ENCODE measurements at places on chromosomes 16 and 17.

DNA sequence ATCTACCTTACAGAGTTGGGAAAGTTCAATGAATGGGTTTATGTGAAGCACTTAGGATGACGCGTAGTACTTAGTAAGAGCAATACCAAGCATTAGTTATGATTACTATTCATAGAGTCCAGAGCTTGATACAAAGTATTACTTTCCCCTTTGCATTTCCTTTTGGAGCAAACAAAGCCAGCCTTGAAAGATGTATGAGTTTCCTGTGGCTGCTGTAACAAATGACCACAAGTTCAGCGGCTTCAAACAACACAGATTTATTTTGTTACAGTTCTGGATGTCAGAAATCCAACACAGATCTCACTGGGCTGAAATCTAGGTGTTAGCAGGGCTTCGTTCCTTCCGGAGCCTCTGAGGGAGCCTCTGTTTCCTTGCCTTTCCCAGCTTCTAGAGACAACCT is 8.6 kb upstream of the MLYCD start:
- DNase-seq = no peak

GRCh38 chr16:81539009-81539758 is 94.6 kb downstream of the CMIP start:
- no peak for DNase-seq

DNA sequence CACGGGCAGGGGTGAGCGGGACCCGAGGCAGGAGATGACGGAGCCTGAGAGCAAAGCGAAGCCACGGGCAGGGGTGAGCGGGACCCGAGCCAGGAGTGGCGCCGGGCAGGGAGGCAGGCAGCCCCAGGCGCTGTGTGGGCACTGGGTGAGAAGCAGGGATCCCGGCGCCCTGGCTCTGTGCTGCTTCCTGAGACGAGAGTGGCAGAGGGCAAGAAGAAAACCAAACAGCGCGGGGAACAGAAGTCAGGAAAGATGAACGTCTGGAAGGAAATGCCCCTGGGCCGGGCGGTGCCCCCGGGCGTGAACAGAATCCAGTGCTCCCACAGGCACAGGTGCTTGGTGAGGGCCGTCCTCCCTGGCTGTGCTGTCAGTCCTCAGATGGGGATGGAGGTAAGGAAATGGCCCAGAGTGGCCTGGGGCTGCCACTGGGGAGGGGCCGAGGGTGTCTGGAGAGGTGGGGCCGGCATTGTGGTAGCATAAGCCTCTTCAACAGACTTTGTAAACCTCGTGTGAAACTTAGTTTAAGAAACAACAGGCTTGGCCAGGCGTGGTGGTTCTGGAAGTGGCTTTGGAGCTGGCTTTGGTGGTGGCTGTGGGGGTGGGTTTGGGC is 9.8 kb downstream of the ASPSCR1 start:
- DNase-seq = no peak

DNA sequence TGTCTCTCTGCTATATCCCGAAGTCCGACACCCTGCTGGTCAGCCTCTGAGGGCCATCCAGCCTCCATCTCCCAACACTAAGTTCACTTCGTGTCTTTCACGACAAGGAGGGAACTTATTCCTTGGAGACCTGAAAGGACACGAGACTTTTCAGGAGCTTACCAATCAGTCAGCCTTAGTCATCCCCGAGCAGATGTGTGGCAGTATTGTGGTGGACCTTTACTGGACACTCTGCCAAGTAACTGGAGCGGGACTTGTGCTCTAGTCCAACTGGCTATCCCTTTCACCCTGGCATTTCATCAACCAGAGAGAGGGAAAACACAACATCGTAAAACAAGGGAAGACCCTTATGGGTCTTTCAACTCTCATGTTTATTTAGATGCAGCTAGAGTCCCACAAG is 87.1 kb downstream of the EMP2 start:
- no peak for DNase-seq

DNA sequence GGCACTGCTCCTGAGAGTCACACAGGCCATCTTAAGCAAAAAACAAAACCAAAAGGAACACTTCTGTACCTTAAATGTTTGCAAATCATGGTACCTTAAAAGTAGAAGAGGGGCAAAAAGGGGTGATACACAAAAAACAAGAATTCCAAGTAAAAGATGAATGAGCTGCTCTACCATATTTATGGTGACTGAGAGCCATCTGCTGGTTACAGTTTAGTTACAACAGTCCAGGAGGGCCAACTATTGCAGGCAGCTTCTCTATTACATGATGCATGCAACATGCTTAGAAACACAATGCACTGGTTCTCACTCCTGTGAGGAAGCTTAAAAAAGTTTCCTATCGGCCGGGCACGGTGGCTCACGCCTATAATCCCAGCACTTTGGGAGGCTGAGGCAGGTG is 53.5 kb downstream of the STX8 start:
- no peak for DNase-seq

DNA sequence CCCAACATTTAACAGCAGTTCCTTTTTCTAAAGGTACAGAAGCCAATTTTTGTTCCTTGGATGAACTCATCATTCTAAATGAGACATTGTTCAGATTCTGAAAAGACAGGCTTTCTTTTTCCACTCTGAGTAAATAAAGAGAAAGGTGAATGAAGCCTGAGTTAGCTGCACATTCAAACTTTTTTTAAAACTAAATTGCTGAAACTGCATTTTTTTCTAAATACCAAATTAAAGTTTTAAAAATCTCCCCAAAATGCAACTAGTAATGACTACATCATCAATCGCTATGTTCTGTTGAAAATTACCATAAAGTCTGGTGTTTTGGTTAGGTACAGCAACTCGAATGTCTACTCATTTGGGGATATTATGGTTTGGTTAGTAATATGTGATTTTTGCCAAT is 9.8 kb downstream of the SCO1 start:
- DNase-seq = no peak

DNA sequence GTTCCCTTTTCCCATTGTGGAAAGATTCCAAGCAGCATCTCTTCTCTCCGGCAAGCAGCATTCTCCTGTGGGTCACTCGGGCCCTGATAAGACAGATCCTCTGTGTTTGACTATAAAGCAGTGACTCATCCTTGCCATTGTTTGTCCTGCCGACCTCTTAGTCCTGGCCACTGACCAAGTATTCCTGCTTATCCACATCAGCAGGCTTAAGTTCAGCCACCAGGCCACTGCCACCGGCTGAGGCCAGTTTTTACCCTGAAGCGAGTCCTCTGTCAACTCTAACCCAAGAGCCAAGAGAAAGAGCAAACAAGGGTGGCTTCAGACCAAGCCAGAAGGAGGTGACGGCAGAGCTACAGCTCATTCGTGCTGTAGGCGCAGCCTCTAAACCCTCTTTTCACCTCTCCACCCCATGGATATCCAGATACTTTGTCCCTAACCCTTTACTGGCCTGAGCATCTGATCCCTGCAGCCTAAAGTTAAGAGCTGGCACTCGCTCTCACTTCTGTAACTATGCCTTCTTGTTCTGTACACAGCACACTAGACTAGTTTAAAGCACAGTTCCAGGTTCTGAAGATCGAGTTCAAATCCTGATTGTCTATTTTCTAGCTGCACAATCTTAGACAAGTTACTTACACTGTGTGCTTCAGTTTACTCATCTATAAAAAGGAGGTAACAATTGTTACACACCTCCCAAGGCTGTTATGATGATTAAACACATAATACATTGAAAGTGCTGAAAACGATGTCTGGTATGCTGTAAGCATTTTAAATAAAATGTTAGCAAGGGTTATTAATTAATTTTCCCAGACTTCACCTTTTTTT is 31.0 kb downstream of the SOX9 start:
- no peak for DNase-seq

DNA sequence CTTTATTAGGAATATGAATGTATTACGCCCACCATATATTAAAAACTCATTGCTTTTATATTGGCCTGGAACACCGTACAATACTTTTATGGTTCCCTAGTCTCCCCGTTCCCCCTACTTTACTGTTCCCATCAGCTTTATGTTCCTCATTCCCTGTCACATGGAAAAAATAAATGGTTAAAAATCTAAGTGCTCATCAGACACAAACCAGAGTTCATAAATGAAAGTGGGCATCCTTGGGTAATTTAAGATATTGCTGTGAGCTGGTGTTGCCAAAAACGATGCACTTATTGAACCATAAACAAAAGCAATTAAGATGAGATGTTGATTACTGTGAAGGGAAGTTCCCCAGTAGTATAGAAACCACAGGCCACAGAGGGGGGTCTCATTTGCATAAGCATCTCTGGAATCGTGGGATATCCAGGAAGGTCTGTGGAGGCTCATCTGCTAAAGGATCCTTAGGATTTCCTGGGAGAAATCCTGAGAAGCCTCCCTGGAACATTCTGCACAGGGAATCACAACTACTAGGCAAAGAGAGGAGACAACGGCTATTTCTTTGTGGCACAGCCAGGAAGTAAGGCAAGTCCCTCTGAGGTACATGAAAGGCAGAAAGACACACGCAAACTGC is 591.4 kb upstream of the CDH11 start:
- DNase-seq = no peak

DNA sequence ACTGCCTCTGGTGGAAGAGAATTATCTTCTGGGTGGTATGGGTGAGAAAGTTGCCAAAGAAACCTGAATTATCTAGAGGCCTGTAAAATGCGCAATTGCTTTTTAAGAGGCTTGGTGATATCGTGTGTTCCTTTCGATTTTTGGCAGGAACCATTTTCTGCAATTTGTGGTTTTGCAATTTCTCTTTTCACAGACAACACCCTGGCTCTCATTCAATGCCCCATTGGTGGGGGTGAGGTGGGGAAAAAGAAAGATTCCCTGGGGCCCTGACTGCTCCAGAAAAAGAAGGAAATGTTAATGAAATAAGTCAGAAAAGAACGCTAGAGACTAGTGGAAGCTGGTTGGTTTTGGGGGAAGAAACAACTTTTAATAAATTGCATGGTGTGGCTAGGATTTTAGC is 77.4 kb downstream of the ANKFN1 start:
- no peak for DNase-seq

- DNase-seq = no peak
Measured at GRCh38 chr16:14289692-14290340, 218.7 kb downstream of the MRTFB start.

- no peak for DNase-seq
Measured at GRCh38 chr17:74872313-74873036, at the start of gene FDXR. TSS of gene FDXR (minus strand) at chr17:74872994. CDS start at chr17:74872944, 50 bp downstream.

- no peak for DNase-seq
Measured at GRCh38 chr17:45091778-45092425, 30.8 kb downstream of the NMT1 start.

DNA sequence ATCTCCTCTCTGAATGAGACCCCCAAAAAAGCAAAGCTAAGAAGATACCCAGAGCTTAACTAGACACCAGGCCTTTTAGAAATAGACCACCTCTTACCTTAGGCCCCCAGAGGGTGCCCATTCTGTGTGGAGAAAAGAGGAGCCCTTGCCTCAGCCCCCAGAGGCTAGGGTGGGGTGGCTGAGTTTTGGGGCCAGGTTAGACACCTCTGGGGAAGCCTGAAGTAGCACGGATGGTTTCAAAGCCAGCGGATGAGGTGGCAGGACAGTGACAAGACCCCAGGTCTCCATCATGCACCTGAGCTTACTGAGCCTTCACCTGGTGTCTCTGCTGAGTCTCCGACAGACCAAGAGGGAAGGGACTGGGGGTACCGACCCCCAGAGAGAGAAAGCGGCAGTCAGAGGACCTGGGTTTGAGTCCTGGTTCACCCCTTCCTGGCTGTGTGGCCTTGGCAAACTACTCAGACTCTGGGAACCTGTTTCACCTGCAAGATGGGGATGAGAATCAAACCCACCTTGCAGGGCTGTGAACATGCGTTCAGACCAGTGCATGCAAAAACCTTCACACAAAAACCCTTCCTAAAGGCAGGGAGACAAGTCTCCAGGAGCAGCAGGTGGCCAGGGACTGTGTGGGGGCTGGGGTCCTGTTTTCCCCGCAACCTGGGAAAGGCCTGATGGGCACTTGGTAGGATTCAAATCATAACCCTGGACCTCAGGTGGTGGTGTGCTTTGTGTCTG is 7.7 kb downstream of the SCGB1C2 start:
- no peak for DNase-seq

GRCh38 chr16:27113341-27113841 is 46.7 kb downstream of the C16orf82 start:
- no peak for DNase-seq

DNA sequence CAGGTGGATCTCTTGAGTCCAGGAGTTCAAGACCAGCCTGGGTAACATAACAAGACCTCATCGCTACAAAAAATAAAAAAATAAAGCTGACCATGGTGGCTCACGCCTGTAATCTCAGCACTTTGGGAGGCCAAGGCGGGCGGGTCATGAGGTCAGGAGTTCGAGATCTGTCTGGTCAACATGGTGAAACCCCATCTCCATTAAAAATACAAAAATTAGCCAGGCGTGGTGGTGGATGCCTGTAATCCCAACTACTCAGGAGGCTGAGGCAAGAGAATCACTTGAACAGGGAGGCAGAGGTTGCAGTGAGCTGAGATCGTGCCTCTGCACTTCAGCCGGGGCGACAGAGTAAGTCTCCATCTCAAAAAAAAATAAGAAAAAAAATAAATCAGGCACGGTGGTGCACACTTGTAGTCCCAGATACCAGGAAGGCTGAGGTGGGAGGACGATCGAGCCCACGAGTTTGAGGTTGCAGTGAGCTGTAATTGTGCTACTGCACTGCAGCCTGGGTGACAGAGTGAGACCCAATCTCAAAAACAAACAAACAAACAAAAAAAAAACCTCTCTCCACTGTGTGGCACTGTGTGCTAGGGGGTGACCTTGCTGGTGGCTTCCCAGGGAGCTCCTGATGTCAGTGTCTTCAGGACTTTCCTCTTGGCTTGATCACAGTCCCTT is 19.8 kb upstream of the MAPK3 start:
- DNase-seq = peak; percentile 10

- DNase-seq = no peak
Measured at GRCh38 chr16:88922114-88922825, 54.7 kb downstream of the CBFA2T3 start.

DNA sequence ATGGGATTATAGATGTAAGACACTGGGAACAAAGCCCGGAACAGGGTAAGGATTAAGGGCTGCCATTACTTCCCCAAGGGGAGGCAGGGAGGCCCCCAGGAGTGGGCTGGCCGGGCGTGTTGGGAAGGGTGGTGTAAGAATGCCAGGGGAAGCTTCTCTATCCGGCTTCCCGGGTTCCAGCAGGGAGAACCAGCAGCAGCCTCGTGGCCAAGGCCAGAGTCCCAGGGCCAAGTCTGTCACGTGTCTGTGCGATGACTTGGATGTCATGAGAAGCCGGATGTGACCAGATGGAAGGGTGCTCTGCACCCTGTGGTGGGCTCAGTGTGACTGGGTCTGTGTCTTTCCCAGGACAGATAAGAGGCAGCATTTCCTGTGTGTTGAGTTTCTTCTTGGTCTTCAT is 52.1 kb downstream of the SCNN1B start:
- DNase-seq = no peak

- DNase-seq = no peak
Measured at GRCh38 chr17:7703584-7704479, 1.2 kb upstream of the EFNB3 start.

GRCh38 chr17:73947281-73947965 is 256.1 kb upstream of the RPL38 start:
- DNase-seq = no peak

GRCh38 chr16:12082226-12082887 is 105.8 kb downstream of the SNX29 start:
- DNase-seq = no peak

All from activated naive CD8-positive, alpha-beta T cell treated with anti-CD3 and anti-CD28 coated beads, Interleukin-2, amount 50 U/mL, for 24 hours (primary cell).